Dorsolateral prefrontal cortex (tissue), 122 donors: ENCODE measurements at places on chromosomes 11 and 22. TPM values are rescaled to one million over a fixed set of nuclear protein-coding genes. Genes with fewer than 3 reads are reported as not detected.

Gene SEPTIN3
- 271 TPM for total RNA-seq

Gene CABP4
- total RNA-seq: 2.0 TPM

Gene VEGFB
- 89.2 TPM for total RNA-seq

Gene NOL12
- 23.2 TPM for total RNA-seq

Gene HBG2
- not detected for total RNA-seq

Gene MS4A6A
- total RNA-seq: 15.4 TPM

Gene RIMBP3C
- total RNA-seq: 0.17 TPM

Gene RFPL1
- 0.35 TPM for total RNA-seq
